ENCODE measurements at places on chromosomes 16 and 17.

GRCh38 chr17:2186937-2187336 is 116.6 kb downstream of the SMG6 start:
- DNase-seq = no peak

GRCh38 chr17:65978871-65979270 is 213.1 kb downstream of the CEP112 start:
- DNase-seq = no peak

GRCh38 chr16:28895609-28896008 is 17.3 kb downstream of the ATP2A1 start:
- DNase-seq = no peak

DNA sequence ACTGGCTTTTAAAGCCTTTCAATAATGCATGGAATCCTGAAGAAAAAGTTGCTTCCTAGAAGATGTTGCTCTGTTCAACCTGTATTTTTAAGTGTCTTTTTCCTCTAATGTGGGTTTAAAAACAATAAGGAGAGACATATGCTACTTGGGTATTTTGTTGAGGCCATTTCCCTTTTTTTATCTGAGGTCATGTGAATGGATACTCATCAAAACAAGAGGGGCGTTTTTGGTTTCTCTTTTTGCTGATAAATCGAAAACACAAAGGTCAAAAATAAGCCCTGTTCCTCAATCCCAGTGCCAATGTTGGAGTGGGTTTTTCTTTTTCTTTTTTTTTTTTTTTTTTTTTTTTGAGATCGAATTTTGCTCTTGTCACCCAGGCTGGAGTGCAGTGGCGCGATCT is 468.0 kb upstream of the RBFOX1 start:
- no peak for DNase-seq

DNA sequence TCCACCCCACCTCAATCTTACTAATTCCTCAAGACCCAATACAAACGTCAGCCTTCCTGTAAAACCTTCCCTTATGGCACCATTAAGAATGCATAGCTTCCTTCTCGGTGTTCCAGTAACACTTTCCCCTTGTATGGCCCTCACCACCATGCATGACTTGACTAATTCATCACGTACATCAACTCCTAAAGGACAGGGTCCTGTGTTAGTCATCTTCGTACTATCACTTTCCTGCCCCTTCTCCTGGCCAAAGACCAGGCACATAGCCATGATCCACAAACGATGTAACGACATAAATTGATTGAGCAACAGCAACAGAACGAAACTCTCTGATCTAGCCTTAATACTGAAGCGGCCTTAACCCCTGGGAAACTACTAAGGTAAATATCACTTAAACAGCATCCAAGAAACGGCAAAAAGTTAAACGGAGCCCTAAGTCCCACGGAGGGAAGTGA is 612 bp downstream of the PSMD12 start:
- no peak for DNase-seq

GRCh38 chr16:68070249-68070730 is 14.9 kb upstream of the NFATC3 start:
- no peak for DNase-seq

- no peak for DNase-seq
Measured at GRCh38 chr16:52535076-52535475, 11.9 kb downstream of the TOX3 start.

GRCh38 chr16:66752379-66752778 is 970 bp upstream of the DYNC1LI2 start:
- DNase-seq = no peak

GRCh38 chr16:75035410-75035968 is 36.7 kb downstream of the ZNRF1 start:
- no peak for DNase-seq

GRCh38 chr16:56800355-56800754 is 64.7 kb upstream of the SLC12A3 start:
- DNase-seq = no peak

GRCh38 chr17:38333635-38334295 is 10.0 kb downstream of the GPR179 start:
- DNase-seq = no peak

DNA sequence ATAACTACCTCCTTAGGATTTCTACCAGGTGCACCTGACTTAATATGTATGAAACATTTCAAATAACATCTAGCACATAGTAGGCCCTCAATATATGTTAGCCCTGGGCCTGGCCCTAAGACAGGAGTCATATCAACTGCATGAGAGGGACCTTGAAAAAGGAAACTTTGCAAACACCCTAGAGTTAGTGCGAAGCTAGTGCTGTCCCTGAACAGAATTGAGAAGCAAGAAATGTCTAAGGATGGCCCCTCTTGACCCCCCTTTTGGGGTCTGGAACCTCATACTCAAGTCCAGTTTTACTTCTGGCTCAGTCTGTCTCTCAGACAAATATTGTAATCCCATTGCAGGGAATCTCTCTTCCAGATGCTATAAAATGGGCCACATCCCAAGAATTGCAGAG is 80.5 kb downstream of the CBLN1 start:
- DNase-seq = no peak

GRCh38 chr16:51666821-51667220 is 515.8 kb upstream of the SALL1 start:
- DNase-seq = no peak

DNA sequence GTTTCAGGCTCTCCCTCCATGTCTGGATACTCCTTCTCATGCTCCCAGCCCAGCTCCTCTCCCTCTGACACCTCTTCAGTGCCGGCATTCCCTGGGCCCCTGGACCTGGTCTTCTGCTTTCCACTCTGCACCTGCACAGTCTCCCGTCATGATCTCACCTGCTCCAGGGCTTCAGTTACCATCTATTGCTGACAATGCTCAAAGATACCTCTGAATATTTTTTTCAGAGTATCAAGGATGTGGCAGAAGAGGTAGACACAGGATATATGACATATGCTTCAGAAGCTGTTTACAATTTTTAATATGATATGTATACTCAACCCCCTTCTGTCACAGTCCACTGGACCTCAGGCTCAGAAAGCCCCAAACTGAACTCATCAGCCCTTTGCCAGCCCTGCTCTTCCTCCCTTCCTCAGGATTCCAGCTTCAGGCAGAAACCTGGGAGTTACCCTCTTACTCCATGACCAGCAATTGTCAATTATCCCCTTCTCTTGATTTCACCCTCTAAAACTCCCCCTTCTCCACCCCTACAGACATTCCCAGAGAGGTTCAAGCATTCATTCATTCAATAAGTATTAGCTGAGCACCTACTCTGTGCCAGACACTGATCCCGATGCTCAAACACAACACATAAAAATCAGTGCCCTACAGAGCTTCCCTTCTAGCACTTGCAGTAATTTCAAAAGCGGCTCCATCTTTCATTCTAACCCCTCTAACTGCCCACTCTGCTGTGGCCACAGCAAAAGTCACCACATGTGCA is 7.8 kb upstream of the MLLT6 start:
- DNase-seq = no peak

DNA sequence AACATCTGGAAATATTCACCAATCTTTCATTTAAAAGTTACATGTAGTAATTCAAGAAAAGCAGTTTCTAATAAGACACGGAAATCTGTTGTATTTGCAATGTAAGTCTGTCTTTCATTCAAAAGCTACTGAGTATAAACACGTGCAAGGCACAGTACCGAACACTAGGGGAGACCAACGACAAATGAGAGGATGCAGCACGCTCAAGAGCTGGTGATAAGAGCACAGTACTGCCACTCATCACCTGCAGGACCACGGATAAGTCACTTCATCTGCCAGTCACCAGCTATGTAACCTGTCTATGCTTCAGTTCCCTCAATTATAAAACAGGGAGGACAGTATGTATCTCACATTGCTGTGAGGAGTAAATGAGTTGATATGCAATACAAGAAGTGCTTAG is 67.1 kb downstream of the CLEC18A start:
- DNase-seq = no peak

- no peak for DNase-seq
Measured at GRCh38 chr16:68072038-68072695, 13.0 kb upstream of the NFATC3 start.

- no peak for DNase-seq
Measured at GRCh38 chr16:76278980-76279379, 1.8 kb downstream of the CNTNAP4 start.

DNA sequence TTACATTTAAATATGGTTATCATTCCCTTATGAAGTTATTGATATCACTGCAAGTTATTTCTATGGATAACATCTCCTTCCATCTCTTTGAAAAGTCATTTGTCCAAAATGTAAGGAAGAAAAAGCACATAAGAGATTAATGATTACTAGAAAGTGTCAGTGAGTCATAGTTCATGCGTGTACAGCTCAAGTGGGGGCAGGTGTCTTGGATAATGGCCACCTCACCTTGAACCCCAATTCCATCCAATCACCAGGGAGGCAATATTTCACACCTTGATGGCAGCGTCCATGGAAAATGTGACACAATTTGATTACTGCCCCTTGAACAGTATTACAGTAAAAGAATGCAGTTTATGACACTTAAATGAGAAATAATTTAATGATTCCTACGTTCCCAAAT is 358.3 kb upstream of the SOX9 start:
- no peak for DNase-seq

DNA sequence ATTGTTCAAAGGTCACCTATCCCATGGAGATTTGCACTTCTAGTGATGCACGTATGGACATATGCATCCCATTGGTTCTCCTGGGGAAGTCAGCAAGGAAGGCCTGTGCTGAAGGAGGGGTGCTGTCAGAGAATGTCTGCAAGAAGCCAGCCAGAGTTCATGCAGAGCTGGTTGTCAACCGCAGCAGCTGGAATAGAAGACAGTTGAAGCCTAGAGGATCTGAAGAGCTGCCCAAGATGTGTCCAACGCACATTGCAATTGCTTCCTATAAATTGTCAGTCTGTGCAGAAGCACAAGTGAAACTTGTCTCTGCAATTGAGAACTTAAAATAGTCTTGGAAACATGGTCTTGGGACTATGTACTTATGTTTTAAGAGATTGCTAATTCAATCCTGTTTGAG is 82.1 kb upstream of the CNTNAP4 start:
- no peak for DNase-seq

All from NCI-H187 treated with DMSO at 0.1 percent for 48 hours (cell line).